ENCODE measurements at places on chromosomes 4 and X. TPM values are rescaled to one million over a fixed set of nuclear protein-coding genes. Genes with fewer than 3 reads are reported as not detected.
A peak's percentile ranks its signal among the peaks of the same experiment; 100 is the strongest.

DNA sequence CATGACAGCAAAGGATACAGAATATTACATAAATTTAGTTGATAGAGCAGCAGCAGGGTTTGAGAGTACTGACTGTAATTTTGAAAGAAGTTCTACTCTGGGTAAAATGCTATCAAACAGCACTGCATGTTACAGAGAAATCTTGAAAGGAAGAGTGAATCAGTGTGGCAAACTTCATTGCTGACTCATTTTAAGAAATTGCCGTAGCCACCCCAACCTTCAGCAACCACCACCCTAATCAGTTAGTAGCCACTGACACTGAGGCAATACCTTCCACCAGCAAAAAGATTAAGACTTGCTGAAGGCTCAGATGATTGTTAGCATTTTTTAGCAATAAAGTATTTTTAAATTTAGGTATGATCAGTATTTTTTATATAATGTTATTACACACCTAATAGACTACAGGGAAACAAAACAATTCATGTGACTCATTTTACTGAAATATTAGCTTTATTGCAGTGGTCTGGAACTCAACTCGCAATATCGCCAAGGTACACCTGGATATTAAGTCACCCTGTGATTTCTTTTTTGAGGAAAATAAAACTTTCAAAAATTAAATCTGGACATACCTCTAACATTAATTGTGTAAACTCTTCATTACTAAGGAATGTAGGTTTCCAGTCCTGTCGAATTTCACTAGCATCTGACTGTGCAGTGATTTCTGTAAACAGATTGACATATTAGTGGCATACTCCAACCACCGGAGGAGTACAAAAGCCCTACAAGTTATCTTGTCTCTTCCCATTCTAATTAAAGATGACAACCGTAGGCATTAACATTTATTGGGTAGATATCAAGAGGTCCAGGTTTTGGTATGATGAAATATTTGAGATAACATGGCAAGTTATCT, 71.1 kb downstream of the CLOCK start:
- DNase-seq: no peak

DNA sequence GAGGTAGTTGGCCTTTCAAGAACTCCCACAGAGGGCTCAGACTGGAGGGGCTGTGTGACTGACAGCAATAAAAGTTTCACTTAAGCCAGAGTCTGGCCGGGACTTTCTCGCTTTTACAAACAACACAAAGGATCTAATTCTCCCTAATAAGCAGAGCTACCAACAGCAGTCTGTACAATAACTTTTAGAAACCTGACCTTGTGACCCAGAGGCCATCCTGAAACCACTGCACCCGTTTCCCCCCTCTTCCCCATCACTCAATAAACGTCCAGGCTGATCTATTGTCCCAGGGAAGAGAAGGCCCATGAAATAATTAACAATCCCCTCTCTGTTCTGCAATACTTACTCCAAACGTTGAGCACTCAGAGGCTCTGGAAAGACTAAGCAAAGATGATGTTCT, 442.4 kb downstream of the ZIC3 start:
- no peak for DNase-seq

GRCh38 chr4:96120206-96120605, 280.3 kb downstream of the PDHA2 start:
- DNase-seq: no peak

DNA sequence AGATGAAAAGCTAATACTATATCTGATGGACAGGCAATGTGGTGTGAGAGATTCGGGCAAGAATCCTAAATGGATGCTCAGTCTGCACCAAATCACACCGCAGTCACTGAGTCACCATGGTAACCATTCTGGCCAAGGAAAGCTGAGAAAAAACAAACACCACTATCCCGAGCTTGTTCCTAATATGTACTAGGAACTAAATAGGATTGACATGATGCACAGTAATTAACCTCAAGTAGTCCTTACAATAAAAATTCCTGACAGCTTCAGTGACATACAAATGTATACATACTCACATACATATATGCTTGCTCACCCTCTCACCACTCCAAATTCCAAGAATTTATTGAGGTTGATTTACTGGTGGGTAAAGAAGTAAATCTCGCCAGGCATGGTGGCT, 1.1 kb upstream of the RAB40A start:
- no peak for DNase-seq

- DNase-seq: peak; percentile 89
These were observed 55.5 kb downstream of the LUZP4 start for GRCh38 chrX:115344885-115345614.

GRCh38 chrX:72180539-72180938, 1.0 kb upstream of the PIN4 start:
- DNase-seq: no peak

DNA sequence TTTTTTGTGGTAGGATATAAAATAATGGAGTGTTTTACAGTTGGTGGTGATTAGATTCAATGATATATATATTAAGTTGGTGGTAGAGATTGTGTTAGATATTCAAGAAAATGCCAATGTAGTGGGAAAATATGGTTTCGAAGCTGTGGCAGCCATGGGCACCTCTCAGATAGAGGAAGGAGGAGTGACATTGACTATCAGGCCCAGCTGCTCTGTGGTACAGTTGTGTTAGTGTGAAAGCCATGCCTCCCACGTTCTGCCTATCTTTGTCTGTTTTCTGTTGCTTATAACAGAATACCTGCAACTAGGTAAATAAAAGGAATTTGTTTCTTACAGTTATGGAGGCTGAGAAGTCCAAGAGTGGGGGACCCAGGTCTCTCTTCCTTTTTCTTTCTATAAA, 101.9 kb downstream of the ARHGAP10 start:
- no peak for DNase-seq

GRCh38 chr4:111770514-111770913, 374.7 kb upstream of the FAM241A start:
- DNase-seq: no peak

FAM114A1 gene
- 54.7 TPM for polyA plus RNA-seq

- no peak for DNase-seq
These were observed 54.0 kb downstream of the TBC1D9 start for GRCh38 chr4:140702096-140702757.

ASMT gene
- not detected for polyA plus RNA-seq

DNA sequence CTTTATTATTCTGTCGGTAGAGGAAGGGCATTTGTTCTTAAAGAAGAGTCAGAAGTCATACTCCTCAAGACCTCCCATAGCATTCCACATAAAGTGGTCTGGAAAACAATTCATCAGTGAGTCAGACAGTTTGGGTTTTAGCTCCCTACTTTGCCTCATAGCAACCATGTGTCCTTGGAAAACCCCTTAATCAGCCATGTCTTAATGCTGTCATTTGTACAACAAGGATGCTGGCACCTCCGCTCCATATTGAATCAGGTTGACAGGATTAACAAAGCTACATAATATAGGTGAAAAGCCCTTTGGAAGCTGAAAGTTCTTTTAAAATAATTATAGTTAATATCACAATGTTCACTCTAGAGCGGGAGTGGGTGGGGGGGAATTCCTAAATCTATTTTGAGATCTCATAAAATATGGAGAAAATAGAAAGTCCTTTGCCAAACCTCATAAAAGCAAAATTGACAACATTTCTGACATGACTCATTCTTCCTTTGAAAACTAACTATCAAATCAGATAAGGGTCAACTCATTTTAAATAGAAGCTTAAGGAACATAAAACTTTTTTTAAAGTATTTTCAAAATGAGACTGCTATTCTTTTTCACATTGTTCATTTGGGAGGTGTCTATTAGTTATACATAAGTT, 37.3 kb upstream of the GUCY1A1 start:
- DNase-seq: no peak

GRCh38 chrX:153342762-153343558, 9.0 kb downstream of the ZNF275 start:
- peak; percentile 57 for DNase-seq

GRCh38 chr4:41575207-41575606, 37.2 kb downstream of the LIMCH1 start:
- no peak for DNase-seq

- DNase-seq: no peak
These were observed 30.8 kb downstream of the SLITRK2 start for GRCh38 chrX:145848448-145848847.

- DNase-seq: no peak
These were observed 36.5 kb downstream of the OCRL start for GRCh38 chrX:129576539-129576938.

DNA sequence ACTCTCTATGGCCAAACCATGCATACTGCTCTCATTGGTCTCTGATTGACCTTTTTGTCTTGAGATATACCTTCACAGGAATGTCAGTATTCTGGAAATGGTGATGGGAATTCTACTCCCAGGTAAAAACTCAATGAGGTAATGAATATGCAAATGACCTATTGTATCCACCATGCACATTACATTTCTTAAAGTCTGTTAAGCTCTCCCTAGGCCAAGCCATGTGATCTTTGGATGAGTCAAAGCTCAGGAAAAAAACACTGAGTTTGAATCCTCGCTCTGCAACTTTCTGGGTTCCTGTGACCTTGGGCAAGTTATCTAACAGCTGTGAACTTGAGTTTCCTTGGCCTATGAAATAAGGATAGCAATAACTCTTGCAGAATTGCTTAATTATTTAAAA, 175.4 kb downstream of the PPP1R2C start:
- no peak for DNase-seq

DNA sequence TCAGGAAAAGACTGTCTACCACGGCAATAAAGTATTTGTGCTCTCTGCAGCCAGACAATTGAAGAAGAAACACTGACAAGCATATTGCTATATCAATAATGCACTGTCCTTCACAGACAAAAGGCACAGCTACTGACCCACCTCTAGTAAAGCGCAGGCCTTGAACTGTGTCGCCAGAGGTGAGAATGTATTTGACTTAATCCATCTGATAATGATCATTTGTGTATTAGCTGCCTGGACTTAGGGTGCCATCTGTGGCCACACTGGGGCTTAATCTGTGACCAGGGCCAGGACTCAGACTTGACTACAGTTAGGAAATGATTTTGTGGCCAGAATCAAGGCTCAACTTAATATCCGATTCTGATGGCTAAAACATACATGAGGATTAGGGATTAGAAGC, 260.4 kb downstream of the SMARCA1 start:
- no peak for DNase-seq

- DNase-seq: no peak
These were observed 557 bp upstream of the FAM53A start for GRCh38 chr4:1684506-1685234.

DNA sequence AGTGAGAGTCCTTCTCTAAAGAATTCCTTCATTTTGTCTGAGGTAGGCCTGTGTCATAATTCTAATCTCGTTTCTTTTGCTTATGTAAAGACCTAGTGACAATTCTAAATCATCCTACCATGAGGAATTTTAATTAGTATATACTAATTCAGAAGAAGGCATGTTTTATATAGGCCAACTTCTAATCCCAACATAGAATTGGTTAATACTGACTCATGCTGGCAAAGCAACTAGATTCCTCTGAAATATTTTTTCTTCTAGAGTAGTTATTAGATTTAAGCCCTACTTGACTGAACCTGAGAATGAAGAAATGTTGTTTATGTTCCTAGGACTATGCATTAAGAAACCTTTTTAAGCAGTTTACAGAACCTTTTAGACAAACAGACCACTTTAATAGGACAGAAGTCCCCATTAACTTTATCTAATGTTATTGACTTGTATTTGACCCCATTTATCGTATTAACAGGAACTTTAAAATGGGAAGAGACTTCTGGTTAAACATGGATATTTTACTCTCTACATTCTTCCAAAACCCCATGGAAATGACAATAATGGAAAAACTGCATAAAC, 56.1 kb upstream of the EIF1AX start:
- DNase-seq: no peak

GRCh38 chr4:100189820-100190642, at the start of gene DDIT4L:
Gene DDIT4L (minus strand): TSS chr4:100190468. CDS start chr4:100189983, 485 bp downstream.
- peak; percentile 75 for DNase-seq

- DNase-seq: no peak
These were observed 181.7 kb downstream of the MAML3 start for GRCh38 chr4:139972305-139972704.

PHKA1 gene
- polyA plus RNA-seq: 2.8 TPM

DNA sequence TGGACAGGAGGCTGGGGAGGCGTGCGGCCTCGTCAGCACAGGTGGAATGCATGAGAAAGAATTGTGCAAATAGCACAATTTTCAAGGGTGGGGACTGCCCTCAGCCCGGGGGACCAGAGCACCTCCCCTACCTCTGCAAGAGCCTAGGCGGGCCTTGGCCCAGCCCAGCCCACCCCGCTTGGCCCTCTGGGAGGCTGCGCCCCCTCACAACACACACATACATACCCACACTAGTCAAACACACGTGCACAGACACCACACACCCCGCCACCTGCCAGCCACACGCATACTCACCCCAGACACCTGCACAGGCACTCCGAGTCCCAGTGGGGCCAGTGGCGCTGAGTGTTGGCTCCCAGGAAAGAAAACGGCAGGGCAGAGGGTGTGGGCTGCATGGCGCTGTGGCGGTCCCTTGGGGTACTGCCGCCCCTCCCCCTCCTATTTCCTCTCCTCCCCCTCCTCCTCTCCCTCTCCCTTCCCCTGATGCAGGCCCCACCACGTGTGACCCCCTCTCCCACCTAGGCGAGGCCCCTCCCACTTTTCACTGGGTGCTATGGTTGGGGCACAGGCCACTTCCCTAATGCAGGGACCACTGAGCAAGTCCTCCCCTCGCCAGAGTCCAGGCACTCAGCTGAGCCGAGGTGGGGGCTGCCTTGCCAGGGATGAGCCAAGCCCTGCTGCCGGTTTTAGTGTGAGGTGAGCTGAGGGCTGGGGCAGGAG, 84.5 kb downstream of the FAM53A start:
- DNase-seq: no peak

GRPR gene
- 0.43 TPM for polyA plus RNA-seq

DNA sequence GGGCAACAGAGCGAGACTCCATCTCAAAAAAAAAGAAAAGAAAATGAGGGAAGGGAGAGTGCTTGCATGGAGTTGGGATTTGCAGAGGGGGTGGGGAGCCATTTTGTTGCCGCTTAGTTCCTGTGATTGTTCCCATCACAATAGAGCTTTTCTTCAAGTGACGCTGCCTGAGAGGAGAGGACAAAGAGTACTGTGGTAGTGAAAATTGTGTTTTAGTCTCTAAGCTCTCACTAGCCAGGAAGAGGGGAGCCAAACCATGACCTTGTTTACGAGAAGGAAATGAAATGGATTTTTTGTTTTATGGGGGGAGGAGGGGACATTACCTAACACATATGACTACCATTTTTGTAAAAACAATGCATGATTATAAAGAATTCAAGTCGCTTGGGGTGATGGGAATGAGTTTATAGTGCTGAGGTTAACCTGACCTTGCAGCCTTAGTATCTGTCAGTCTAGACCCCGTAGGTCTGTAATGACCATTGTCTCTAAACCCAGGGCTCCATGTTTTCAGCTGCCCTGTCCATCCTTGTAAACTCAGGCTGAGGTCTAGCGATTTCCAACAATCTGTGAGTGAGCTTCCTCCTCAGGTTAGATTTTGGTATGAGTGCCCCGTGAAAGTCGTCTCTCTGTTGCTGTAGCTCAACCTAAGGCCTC, 18.8 kb downstream of the SRD5A3 start:
- DNase-seq: no peak

GRCh38 chr4:124527364-124527763, 185.2 kb downstream of the ANKRD50 start:
- DNase-seq: no peak

SLC25A43 gene
- 10.2 TPM for polyA plus RNA-seq

- no peak for DNase-seq
These were observed 1742.8 kb downstream of the PCDH7 start for GRCh38 chr4:32462944-32463343.

- no peak for DNase-seq
These were observed 54.1 kb downstream of the ARHGAP10 start for GRCh38 chr4:147786031-147786430.

Measured in muscle of back (tissue), 13 donors.